Femur (tissue), 1 donor: ENCODE measurements at places on chromosomes 5 and 9.
A peak's percentile ranks its signal among the peaks of the same experiment; 100 is the strongest.

GRCh38 chr9:84057662-84058061, 77.1 kb downstream of the RMI1 start:
- no peak for DNase-seq

DNA sequence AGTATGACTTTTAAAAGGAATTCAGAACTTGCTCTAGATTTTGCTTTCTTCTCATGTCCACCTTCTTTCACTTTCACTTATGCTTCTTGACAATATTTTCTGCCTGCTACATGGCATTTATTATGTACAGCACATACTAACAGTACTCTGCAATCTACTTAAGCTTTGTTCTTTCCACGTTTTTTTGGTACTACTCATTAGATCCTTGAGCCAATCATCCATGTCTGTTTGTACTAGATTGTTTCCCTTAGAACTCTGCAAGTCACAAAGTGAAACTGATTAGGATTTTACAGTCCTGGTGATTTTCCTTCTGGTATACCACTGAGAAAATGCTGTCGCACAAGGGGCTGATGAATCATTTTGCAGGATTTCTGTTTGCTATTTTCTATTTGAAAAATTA, 78.3 kb downstream of the PARP8 start:
- DNase-seq, result no peak

- no peak for DNase-seq
Observed at GRCh38 chr9:33164138-33164809, 2.9 kb downstream of the B4GALT1 start.

DNA sequence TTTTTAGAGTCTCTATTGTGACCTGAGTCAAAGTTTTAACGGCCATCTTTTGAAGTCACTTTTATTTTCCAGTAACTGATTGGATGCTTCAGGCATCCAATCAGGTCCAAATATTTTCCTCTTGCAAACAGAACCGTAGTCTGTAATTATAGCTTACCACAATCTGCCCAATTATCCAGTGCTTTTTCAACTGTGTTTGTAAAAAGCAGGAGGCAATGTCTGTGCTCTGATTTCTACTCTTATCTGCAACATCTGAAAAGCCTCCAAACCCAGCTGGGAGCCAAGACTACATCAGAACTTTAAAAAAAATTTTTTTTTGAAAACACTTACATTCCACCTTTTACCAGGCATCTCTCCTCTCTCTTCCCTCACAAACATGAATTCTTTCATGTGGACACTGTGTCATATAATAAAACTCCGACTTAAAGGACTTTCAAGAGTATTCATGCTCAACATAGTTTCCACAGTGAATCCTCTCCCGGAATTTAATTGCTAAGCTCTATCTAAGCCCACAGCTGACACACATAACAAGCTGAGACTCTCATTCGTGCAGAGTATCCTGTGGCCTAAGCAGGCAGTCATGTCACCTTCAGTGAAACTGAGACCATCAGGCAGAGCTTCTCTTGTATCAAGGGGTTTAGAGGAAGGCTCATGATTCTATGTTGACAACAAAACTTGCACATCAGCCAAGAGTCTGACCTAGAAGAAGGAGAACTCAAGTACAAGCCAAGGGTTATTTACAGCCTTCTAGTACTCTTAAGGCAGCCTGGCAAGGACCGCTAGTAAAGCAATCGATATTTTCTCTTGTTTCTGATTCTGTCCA, 272.7 kb downstream of the TLE1 start:
- DNase-seq, result peak; percentile 50

DNA sequence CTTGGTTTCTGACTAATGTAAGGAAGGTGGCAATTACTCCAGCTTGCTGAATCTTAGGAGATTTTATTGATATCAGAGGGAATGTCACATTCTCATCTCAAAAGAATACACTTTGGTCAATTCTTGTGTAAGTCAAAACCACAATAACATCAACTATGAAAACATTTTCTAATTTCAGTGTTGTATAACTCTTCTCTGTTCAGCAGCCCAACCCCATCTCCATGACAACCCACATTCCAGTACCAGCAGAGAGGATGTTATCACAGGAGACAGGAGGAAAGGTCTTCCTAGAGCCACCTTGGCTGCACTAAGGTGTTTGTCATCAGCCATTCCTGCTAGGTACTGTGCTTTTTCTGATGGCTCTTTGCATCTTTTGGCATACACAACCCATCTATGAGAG, 529.1 kb upstream of the BRINP1 start:
- DNase-seq, result no peak

DNA sequence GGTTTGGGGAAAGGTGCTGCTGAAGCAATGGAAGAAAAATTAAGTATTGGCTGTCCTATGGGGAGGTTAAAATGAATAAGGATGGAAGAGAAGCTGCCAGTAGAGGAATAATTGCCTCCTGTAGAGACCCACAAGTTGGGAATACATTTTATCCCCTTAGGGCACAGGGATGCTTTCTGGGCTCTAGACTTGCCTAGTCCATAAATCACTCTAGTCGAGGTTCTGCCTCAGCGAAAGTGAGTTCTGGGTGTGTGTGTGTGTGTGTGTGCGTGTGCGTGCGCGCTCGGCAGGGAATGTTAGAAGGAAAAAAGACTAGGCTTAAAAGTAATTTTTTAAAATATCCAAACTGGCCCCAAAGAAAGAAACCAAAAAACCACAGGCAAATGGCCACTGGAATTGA, 291.6 kb downstream of the DOCK8 start:
- no peak for DNase-seq

- no peak for DNase-seq
Observed at GRCh38 chr5:166768536-166768935, 1522.9 kb upstream of the WWC1 start.

DNA sequence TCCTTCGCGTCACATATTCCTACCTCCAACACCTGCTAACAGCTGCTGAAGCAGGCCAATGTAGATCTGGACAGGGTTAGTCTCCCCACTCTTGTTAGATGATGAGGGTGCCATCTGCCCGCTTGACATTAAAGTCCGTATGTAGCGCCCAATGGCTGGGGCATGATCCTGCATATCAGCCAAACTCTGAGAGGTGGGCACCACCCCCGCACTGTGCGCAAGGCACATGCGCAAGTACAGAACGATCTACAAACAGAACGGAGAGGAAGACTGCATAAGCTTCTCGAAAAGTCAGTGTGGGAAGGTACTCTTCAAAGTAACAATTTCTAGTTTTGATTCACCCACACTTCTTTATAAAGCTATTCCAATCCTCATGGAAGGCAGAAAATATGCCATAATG, 69.8 kb downstream of the ECPAS start:
- DNase-seq, result no peak

GRCh38 chr9:107269681-107270080, 13.4 kb upstream of the RAD23B start:
- no peak for DNase-seq

GRCh38 chr5:189486-189885, 1.8 kb upstream of the LRRC14B start:
- no peak for DNase-seq

DNA sequence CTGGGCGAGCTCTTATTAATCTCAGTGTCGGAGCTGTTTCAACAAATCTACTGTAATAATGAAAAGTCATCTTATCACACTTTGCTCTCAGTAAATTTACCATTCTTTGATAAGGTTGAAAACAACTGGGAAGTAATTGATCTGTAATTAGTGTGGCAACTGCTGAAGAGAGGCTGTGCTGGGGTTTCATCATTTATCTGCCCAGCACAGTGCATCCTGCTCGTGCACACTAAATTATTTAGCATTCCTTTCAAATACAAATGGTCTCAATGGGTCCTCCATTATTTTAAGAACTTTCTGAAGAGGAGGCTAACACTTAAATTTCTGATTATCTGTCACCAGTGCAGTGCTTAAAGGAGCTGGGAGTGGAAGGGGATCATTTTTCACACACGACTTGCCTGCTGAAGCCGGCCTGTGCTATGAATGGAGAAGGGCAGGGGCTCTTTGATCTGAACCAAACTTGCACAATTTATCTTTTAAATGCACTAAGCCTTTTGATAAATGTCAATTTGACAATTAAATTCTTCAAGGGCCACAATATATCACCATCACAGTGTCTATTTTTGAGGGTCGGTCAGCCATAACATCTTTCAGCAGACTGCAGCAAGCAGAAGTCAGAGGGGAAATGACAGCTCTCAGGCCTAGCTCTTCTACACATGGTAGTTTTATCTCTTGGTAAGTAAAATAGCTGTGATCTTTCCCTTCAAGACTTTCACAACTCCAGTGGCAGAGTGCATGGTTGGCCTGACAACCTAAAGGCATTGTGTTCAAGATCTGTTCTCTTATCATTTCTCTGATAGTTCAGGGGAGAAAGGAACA, 106.4 kb upstream of the EFNA5 start:
- no peak for DNase-seq

DNA sequence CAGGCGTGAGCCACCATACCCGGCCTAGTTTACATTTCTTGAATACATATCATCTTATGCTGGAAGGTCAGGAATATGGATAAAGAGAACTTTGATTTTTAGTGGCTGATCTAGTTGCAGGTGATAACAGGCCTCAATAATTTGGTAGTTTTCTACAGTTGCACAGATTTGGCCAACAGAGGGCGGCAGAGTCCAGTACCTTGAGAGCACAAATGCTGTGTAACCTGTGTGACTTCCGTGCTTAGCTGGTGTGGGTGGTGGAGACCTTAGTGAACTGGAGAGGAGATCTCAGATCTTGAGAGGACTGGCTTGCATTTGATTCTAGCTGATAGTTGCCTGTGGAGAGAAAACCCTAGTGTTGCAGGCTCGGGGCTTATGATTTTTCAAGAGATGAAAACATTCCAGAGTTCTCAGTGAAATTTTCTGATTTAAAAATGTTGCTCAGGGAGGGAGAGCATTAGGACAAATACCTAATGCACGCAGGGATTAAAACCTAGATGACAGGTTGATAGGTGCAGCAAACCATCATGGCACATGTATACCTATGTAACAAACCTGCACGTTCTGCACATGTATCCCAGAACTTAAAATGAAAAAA, 17.4 kb upstream of the GPR151 start:
- DNase-seq, result peak; percentile 55

GRCh38 chr9:98100456-98100855, 18.6 kb downstream of the TRIM14 start:
- DNase-seq, result no peak

DNA sequence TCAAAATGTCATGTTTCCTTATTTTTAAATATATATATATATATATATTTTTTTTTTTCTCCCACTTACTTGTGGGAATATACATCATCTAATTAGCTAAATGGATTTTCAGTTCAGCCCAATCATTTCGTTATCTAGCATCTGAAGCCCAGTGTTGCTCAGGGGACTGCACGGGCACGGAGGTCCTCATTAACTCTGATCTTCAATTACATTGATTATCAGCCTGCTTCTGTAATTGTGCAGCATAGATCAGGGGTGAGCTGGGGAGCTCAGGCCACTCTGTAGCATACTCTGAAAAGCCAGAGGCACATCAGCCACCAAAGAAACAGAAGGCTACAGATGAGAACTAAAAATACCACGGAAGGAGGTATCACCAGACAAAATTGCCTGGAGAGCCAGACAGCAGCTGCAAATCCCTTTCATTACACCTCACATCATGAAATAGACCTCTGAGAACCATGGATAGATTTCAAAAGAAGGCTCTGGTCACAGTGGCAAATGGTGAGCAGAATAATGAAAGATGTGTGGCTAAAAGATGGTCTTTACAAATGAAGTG, 326.4 kb downstream of the TRIM32 start:
- no peak for DNase-seq

DNA sequence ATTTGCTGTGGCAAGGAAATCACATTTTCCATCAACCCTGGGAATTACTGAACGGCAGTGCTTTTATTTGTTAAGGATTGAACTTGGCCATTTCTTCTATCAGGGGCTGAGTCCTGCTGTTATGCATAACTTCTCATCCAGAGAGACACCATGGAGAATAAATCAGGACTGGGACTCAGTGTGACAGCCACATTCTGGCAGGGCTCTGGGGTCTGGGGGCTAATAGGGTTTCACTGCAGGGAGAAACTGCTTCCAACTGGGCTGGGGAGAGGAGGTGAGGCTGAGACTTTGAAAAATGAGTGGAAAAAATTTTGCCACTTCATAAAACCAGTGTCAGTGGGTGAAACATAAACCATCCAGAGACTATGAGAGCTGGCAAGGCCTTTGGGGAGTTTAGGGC, 95.7 kb upstream of the ALDH1B1 start:
- no peak for DNase-seq

DNA sequence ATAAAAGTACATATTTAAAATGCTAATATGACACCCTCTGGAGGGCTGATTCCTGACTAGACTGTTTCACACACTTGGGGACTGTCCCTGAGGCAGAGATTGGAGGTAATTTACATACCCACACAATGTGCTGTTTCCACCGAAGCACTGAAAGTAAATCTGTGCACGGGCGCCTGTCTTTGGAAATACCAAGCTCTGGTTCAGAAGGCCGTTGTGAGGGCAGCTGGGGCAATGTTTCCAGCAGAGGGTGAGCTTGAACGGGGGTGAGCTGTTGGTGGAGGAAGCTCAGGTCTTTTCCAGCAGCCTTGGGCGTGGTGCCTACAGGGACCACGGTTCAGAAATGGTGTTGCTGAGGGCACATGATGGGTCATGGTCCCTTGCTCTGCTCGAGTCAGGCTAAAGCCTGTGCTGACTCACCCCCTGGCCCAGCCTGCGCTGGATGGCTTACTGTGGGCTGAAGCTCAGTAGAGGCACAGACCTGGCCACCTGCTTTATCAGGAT, 25.8 kb upstream of the HMCN2 start:
- peak; percentile 16 for DNase-seq

DNA sequence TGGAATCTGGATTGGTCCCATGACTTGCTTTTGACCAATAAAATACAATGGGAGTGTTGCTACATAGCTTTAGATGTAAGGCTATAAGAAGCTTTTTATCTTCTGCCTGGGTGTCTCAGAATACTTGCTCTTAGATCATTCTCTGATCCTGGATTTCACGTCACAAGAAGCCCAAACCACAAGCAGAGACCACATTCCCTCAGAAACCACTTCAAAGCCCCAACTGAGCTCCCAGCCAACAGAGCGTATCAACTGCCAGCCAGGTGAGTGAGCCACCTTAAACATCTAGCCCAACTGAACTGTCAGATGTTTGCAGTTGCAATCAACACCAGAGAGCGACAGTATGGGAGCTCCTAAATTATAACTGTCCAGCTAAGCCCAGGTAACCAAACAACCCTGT, 687.1 kb downstream of the TLE1 start:
- DNase-seq, result no peak
